ENCODE measurements at places on chromosomes 12 and 14.

- DNase-seq: no peak
Observed at GRCh38 chr12:101582937-101583336, 11.8 kb upstream of the MYBPC1 start.

DNA sequence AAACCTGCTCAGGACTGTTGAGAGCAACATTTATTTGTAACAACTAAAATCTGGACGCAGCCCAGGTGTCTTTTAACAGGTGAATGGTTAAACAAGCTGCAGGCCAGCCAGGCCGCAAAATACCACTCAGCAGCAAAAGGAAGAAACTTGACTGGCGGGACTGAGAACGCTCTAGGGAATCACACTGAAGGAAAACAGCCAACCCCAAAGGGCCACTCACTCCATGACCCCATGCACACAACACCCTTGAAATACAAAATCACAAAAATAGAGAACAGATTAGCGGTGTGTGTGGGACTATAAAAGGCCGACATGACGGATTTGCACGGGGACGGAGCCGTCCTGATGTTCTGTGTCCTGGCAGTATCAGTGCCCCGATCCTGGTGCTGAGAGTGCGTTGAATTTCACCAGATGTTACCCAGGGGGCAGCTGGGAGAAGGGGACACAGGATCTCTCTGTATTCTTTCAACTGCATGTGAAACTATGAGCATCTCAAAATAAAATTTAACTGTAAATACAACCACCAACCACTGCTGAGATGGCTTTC lies 23.0 kb downstream of the VPS37B start:
- no peak for DNase-seq

DNA sequence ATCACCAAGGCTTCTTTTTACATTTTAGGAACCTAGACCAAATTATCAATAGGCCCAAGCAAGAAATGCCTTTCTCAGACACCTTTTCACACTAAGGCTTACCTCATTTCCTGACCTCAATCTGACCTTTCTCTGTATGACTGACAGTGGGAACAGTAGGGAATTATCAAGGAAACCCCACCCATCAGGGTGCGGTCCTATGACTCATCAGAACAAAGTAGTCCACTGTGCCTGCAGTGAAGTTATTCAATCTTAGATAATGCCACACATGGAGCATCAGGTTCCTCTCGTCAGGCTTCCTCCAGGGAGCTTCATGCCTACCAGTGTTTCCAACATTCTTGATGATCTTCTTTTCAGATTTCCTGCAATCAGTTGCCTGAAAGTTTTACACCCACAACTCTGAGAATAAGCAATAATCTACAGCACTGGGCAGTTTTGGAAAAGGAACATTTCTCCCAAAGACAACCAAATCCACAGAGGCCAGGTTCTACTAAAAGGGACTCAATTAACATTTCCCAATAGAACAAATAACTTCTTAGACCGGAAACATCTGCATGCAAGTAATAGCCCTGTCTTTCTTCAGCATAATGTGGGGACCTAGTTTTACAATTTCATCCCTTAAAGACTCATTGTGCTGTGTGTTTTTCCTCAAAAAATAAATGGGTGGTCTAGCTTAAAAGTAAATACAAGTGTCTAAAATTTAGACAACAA lies 35.9 kb upstream of the TMTC2 start:
- no peak for DNase-seq

- DNase-seq: no peak
Observed at GRCh38 chr14:75328558-75329155, 50.0 kb downstream of the FOS start.

- no peak for DNase-seq
Observed at GRCh38 chr12:119082496-119082895, 96.2 kb upstream of the HSPB8 start.

DNA sequence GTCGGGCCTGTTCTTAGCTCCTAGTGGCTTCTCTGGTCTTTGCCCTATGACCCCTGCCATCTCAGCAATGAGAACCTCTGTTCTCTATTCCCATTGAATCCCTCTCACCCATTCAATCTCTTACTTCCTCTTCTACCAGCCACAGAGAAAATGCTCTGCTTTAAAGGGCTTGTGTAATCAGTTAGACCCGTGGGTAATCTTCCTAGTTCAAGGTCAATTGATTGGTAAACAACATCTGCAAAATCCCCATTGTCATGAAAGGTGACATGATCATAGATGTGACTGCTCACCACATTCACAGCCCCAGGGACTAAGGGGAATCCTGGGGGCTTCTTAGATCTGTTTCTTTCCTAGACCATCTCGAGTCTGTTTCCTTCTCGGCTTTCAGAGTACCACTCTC lies 7.2 kb upstream of the CCDC197 start:
- DNase-seq: no peak

GRCh38 chr14:100620255-100621100 lies 33.3 kb upstream of the BEGAIN start:
- no peak for DNase-seq

Data from activated CD4-positive, alpha-beta T cell treated with anti-CD3 and anti-CD28 coated beads, Interleukin-2, amount 50 U/mL, for 4 hours (primary cell).